Left cardiac atrium (tissue), 4 donors: ENCODE measurements at places on chromosomes 5 and 9.

GRCh38 chr9:15374825-15375224 is 47.9 kb upstream of the SNAPC3 start:
- DNase-seq = no peak

- DNase-seq = no peak
These were observed 32.0 kb downstream of the PRRT1B start for GRCh38 chr9:131577005-131578000.

DNA sequence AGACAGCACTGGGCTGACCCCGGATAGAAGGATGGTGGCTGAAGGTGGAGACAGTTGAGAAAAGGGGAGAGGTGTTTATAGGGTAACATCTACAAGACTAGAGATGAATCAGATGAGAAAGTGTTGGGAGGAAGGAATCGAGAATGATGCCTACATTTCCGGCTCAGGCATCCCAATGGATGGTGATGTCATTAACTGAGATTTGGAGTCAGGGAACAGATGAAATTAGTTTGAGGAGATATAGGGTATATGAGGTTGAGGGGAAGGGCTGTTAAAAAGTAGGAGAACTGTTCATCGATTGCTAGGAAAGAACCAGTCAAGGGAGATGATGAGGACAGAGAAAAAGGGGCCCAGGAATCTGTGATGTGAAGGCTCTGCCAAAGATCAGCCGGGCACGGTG is 24.7 kb upstream of the IQGAP2 start:
- DNase-seq = no peak

DNA sequence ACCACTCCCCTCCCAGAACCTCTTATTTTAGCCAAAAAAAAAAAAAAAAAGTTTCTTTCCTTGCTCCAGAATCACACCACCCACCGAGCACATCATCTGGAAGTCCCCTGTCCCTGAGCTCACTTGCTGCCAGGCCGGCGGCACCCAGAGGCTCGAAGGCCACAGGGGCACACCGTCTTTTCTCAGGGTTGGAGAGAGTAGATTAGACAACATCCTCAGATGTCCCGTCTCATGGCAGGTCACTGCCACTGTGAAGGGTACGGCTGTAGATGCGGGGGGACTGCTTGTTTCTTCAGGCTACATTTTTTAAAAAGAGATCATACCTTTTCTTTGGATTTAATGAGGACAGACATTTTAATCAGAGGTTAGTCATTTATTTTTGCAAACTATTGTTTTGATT is 109.0 kb downstream of the MVB12B start:
- no peak for DNase-seq

DNA sequence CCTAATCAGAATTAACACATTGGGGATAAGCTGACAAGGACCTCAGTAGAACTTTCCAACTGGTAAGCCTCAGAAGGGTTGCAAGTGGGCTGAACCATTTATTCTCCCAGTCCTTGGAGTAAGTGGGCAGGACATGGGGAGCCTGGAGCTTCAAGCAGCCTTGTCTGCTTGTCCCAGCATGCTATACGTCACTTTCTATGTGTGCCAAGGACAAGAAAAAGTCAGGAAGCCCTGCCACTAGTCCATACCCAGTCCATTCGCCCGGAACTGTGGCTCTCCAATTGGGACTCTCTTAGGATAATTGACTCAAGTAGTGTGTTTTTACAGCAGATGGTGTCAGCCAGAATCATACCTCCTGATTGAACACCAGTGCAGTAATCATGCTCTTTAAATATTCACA is 62.6 kb upstream of the FRRS1L start:
- DNase-seq = no peak

GRCh38 chr5:122997294-122997693 is 39.2 kb downstream of the PPIC start:
- no peak for DNase-seq

DNA sequence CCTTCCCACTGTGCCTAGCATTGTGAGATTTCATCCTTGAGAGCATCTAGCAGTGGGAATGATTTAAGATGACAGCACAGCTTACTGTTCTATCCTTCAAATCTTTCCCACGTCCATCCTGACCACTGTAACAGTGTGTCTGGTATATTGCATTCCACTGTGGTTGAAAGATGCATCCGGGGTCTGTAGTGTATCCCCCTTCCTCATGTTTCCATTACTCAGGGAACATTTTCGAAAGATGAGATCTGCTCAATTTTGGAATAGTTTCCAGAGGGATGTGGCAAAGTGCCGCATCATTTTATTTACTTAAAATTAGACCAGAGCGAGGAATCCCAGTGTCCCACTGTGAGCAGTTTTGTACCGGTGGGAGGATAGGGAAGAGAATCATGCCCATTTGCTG is 407.1 kb upstream of the PAPPA start:
- no peak for DNase-seq

- DNase-seq = no peak
These were observed 62.2 kb downstream of the SLC38A9 start for GRCh38 chr5:55649963-55650362.

DNA sequence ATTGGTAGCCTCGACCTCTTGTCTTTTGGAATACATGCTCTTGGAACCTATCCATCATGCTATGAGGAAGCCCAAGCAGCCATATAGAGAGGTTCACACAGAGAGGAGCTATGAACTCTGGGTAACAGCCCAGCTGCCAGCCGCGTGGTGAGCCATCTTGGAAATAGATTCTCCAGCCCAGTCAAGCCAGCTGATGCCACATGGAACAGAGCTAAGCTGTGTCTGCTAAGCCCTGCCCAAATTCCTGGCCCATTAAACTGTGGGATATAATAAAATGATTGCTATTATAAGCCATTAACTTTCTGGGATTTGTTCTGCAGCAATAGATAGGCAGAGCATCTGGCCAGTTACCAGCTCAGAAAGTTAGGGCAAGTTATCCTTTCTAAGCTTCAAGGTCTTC is 4.9 kb upstream of the PRUNE2 start:
- no peak for DNase-seq

- no peak for DNase-seq
These were observed 74.3 kb downstream of the LRSAM1 start for GRCh38 chr9:127525401-127526188.

DNA sequence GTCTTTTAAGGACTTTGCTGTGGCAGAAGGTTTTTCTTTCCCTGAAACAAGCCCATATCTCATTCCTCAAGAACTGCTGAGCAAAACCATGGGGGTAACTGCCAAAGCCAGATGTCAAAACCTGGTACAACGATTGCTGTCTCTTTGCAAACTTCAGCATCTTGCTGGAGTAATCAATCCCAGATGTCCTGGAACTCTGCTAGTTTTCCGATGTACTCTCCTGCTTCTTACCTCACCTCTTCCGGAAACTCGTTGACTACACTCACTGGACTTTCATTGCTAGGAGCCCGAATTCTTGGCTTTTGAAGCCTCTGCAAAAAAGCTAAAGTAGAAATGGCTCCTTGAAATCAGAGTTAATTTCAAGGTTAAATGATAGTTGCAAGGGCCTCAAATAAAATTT is 23.3 kb downstream of the RAD1 start:
- no peak for DNase-seq

DNA sequence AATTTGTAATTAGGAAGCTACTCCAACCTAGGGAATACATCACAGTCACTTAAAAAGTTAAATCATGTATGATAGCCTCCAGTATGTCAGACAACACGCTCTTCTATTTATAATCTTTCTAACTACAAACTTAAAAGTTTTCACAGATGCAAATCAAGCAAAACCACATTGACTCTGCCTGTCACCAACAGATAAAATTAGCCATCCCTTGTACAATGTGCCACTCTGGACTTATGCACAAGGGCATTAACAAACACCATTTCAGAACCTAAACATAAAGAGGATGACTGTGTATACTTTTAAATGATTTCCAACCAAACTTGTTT is 14.7 kb downstream of the ERP44 start:
- no peak for DNase-seq

- DNase-seq = no peak
These were observed 93.1 kb upstream of the TLE1 start for GRCh38 chr9:81782313-81782995.

DNA sequence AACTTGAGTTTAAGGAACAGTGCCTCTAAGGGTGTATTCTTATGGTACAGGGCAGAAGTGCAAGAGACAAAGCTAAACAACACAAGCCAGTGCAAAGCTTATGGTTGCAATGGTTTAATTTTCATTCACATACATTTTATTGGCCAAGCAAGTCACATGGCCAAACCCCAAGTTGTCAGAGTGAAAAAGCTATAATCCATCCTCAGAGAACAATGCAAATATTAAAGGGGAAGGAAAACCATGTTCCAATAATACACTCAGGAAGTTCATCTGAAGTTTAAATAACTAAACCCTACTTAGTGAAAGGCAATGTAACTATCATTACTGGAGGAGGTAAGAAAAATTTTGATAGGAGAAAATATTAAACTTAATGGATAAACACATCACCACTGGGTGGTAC is 26.6 kb upstream of the TLR4 start:
- DNase-seq = no peak

DNA sequence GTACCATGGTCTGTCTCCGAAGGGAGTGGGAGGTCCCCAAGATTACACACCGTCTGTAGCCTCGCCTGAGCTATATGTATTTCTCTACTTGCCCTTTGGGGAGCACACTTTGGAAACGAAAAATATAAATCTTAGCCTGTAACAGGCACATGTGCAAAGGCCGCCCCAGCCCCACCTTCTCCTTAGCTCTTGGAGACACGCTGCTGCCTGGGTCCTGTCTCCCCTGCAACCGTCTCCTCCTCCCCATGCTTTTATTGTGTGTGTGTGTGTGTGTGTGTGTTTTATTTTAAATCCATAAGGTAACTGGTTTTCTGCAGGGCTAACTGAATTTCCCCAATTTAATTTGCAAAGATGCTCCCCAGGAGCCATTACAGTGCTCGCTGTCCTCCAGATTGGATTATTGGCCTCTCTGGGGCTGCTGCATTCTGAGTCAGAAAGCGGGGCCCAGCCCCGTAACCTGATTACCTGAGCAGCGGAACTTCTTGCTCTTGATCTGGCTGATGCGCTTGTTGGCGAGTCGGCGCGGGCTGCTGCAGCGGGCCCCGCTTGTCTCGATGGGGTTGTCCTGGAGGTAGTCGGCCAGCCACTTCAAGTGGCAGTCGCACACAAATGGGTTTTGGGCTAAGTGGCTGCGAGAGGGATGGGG is 193.3 kb upstream of the PANK3 start:
- DNase-seq = no peak

- DNase-seq = no peak
These were observed 446.6 kb upstream of the GRIA1 start for GRCh38 chr5:153043886-153044285.
